ENCODE measurements at places on chromosomes 7 and 10. TPM values are rescaled to one million over a fixed set of nuclear protein-coding genes. Genes with fewer than 3 reads are reported as not detected.

DNA sequence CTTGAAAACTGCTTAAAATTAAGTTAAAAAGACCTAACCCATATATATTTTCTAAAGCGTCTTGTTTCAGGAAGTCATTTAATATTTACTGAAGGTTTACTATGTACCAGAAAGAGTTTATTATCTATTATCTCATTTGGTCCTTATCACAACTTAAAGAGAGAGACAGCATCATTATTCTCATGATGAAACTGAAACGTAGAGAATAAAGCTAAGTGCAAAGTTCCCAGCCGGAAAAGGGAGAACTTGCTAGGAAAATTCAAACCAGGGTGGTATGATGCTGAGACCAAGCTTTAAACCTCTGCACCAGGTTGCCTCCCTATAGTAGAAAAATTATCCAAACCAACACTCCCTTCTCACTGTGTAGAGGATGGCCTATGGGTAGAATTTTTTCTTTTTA lies 207.7 kb upstream of the BMPER start:
- H3K4me1 ChIP-seq: no peaks in the 10 kb centered on the region
- H3K27ac ChIP-seq: no peak overlapping the region
- no peak overlapping the region for H3K4me3 ChIP-seq
- no peaks in the 10 kb centered on the region for H3K27me3 ChIP-seq
- no peak for DNase-seq

The IL15RA gene
- 27.8 TPM for total RNA-seq

The OR2A25 gene
- not detected for total RNA-seq

- no peak for DNase-seq
- H3K36me3 ChIP-seq: no peaks in the 10 kb centered on the region
- H3K4me1 ChIP-seq: no peaks in the 10 kb centered on the region
- H3K27ac ChIP-seq: no peak overlapping the region
Measured at GRCh38 chr10:79397575-79398303, 47.7 kb downstream of the ZCCHC24 start.

GRCh38 chr7:121002048-121002756 lies 13.7 kb downstream of the CPED1 start:
- H3K27ac ChIP-seq: no peak overlapping the region
- peaks cover 4% of the 10 kb centered on the region for H3K4me1 ChIP-seq
- no peaks in the 10 kb centered on the region for H3K36me3 ChIP-seq
- H3K27me3 ChIP-seq: peaks cover 20% of the 10 kb centered on the region
- H3K4me3 ChIP-seq: no peak overlapping the region

The FEZF1 gene
- not detected for total RNA-seq

The DENND2A gene
- total RNA-seq: not detected

Data from activated naive CD8-positive, alpha-beta T cell treated with anti-CD3 and anti-CD28 coated beads for 36 hours (primary cell).